ENCODE measurements at places on chromosomes 7 and 10. TPM values are rescaled to one million over a fixed set of nuclear protein-coding genes. Genes with fewer than 3 reads are reported as not detected.

- peak overlapping the region; percentile 63 for H3K27ac ChIP-seq
- peaks cover 53% of the 10 kb centered on the region for H3K36me3 ChIP-seq
- DNase-seq = no peak
- peak overlapping the region; percentile 95 for H3K4me3 ChIP-seq
Observed at GRCh38 chr7:15684111-15684800, 2.2 kb downstream of the MEOX2 start.

GRCh38 chr10:15744217-15744865 is 24.6 kb upstream of the ITGA8 start:
- no peaks in the 10 kb centered on the region for H3K27me3 ChIP-seq
- peak; percentile 48 for DNase-seq
- H3K27ac ChIP-seq = no peak overlapping the region
- H3K4me1 ChIP-seq = peaks cover 9% of the 10 kb centered on the region
- no peak overlapping the region for H3K4me3 ChIP-seq

DNA sequence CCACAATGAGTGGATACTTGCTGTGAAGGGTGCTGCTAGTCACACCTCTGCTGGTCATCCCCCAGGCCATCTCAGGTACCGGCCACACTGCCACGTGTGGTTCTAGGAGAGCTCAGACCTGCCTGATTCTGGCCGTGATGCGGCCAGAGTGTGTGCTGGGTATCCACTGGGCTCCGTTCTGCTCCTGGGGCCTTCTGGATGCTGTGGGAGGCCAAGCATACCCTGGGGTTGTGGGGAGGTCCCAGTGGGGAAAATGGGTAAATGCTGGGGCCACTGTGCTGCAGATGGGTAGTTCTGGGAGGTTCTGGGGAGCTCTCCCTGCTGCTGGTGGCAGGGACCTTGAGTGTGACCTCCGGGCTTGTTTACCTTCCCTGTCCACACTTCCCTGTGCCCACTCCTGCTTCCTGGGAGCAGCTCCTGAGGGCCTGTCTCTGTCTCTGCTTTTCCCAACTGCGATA is 318.4 kb downstream of the GLRX3 start:
- no peaks in the 10 kb centered on the region for H3K36me3 ChIP-seq
- no peak overlapping the region for H3K27ac ChIP-seq
- H3K4me1 ChIP-seq = no peaks in the 10 kb centered on the region
- no peak overlapping the region for H3K4me3 ChIP-seq

- peaks cover 54% of the 10 kb centered on the region for H3K36me3 ChIP-seq
- no peaks in the 10 kb centered on the region for H3K27me3 ChIP-seq
- H3K4me1 ChIP-seq = no peaks in the 10 kb centered on the region
- no peak overlapping the region for H3K4me3 ChIP-seq
- H3K27ac ChIP-seq = no peak overlapping the region
Observed at GRCh38 chr7:143391462-143392404, 10.6 kb downstream of the ZYX start.

GRCh38 chr7:154598396-154598795 is 404.5 kb downstream of the PAXIP1 start:
- no peaks in the 10 kb centered on the region for H3K27me3 ChIP-seq
- no peak overlapping the region for H3K4me3 ChIP-seq
- H3K4me1 ChIP-seq = no peaks in the 10 kb centered on the region
- no peaks in the 10 kb centered on the region for H3K36me3 ChIP-seq
- no peak for DNase-seq

DNA sequence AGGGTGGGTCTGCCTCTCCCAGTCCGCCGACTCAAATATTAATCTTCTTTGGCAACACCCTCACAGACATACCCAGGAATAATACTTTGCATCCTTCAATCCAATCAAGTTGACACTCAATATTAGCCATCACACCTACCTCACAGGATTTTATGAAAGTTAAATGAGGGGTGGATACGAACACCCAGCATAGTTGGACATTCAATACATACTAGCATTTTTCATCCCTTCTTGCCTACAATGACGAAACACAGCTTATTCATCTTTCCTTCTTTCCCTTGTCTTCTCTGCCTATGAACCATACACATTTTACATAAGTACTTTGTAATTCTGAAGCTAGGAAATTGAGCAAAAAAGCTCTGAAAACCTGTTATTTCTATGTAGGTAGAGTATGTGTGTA is 48.5 kb downstream of the EMX2 start:
- H3K4me3 ChIP-seq = no peak overlapping the region
- DNase-seq = no peak
- no peak overlapping the region for H3K27ac ChIP-seq

DNA sequence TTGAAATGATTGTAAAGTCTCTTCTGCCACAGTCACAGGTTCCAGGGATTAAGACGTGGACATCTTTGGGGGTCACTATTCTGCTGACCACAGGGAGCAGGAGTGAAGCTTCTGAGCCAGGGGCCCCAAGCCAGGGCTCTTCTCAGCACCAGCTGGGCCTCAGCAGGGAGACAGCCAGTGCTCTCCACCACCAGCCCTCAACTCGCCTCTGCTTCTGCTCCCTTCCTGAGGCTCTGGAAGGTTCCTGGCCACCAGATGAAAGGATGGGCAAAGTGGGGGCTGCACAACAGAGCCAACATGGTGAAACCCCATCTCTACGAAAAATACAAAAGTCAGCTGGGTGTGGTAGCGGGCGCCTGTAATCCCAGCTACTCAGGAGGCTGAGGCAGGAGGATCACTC is 11.2 kb upstream of the CRYGN start:
- no peak for DNase-seq
- H3K27me3 ChIP-seq = peaks cover 47% of the 10 kb centered on the region
- no peak overlapping the region for H3K27ac ChIP-seq

The PLAU gene
- total RNA-seq = 706 TPM

The PKD2L1 gene
- total RNA-seq = not detected

The VPS50 gene
- total RNA-seq = 36.9 TPM

The RBM20 gene
- total RNA-seq = not detected

The TSPAN13 gene
- 148 TPM for total RNA-seq

Data from Calu3 (cell line).